ENCODE measurements at places on chromosomes 13 and 19. TPM values are rescaled to one million over a fixed set of nuclear protein-coding genes. Genes with fewer than 3 reads are reported as not detected.

HIF3A gene
- total RNA-seq, result 42.8 TPM

GRCh38 chr13:50106559-50106958 lies 91.3 kb downstream of the KCNRG start:
- no peaks in the 10 kb centered on the region for H3K4me1 ChIP-seq
- no peaks in the 10 kb centered on the region for H3K36me3 ChIP-seq
- H3K27ac ChIP-seq, result no peak overlapping the region
- no peak for DNase-seq
- no peak overlapping the region for H3K4me3 ChIP-seq

APBA3 gene
- total RNA-seq, result 63.8 TPM

DNA sequence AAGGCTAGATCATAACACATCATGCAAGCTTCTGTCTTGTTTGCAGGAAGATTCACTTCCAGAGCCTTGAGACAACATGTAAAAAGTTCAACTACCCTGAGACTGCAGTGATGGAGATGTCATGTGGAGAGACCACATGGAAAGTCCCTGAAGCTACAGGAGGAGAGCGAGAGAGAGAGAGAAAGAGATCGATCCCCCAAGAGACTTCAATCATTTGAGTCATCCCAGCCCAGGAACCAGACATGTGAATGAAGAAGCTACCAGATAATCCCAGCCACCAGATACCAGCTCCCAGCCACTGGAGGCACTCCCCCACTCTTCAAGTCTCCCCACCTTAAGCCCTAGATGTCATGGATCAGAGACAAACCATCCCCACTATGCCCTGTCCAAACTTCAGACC lies 10.7 kb upstream of the EVI5L start:
- no peak overlapping the region for H3K4me3 ChIP-seq
- H3K36me3 ChIP-seq, result no peaks in the 10 kb centered on the region
- no peaks in the 10 kb centered on the region for H3K4me1 ChIP-seq
- H3K27ac ChIP-seq, result no peak overlapping the region

SYCN gene
- total RNA-seq, result not detected

DNA sequence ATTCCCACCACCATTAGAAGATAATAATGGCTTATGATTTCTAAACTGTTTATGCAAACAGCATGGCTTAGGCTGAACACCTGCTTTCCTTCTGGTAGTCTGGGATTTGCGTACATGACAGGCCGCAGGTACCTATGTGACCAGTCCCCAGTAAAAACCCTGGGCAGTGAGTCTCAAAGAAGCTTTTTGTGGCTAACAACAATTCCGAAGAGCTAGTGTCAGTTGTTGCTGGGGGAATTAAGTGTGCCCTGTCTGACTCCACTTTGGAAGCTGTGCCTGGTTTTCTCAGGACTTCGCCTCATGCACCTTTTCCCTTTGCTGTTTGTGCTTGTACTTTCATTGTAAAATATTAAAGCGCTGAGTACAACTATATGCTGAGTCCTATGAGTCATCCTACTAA lies 250.2 kb upstream of the MIR17HG start:
- H3K27ac ChIP-seq, result no peak overlapping the region
- H3K27me3 ChIP-seq, result no peaks in the 10 kb centered on the region
- H3K36me3 ChIP-seq, result no peaks in the 10 kb centered on the region

PNMA8A gene
- 17.0 TPM for total RNA-seq

LILRB1 gene
- 1.2 TPM for total RNA-seq

DNA sequence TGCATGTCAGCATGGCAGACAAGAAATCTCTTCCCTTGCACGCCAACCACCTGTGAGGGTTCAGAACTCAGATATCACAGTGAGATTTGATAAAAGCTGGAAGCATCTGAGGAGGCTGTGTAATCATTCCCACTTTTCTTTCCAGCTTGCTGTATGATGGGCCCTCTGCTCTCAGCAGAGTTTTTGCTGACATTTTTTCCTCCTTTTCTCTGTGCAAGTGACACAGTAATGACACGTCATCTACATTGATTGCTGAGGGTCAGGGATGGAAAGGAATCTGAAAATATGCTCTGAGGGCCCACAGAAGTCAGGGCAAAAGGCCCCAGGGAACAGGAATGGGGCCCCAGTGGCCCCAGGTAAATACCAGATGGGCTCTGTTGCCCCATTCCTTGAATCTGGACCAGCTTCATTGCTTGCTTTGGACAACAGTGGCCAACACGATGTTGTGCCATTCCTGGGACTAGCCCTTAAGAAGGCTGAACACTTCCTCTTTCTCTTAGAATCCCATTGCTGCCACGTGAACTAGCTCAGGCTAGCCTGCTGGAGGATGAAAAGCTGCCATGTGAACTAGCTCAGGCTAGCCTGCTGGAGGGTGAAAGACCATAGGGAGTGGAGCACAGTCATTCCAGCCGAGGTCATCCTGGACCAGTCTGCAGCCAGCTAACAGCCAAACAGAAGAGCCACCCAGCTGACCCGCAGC lies 68.2 kb downstream of the CACNA1A start:
- H3K4me1 ChIP-seq, result no peaks in the 10 kb centered on the region
- H3K36me3 ChIP-seq, result no peaks in the 10 kb centered on the region
- peaks cover 4% of the 10 kb centered on the region for H3K27me3 ChIP-seq
- H3K4me3 ChIP-seq, result no peak overlapping the region
- no peak overlapping the region for H3K27ac ChIP-seq

DNA sequence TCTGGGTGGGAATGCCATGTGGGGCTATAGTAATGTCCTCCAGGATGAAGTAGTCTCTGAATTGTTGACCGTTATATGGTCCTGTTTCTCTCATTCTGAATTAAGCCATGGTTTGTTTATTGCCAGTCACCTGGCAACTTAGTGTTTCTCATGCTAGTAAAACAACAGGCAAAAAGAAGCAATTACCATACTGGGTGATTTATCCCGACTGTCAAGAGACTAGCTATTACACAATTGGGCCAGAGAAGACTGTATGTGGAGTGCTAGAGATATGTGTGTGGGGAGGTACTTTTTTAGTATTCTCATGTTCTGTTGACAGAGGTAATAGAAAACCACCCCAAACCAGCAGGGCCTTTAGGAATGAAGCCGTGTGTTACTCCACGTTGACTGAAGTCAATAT lies 258.2 kb downstream of the TDRD3 start:
- no peaks in the 10 kb centered on the region for H3K4me1 ChIP-seq
- H3K36me3 ChIP-seq, result no peaks in the 10 kb centered on the region
- no peak overlapping the region for H3K4me3 ChIP-seq
- DNase-seq, result no peak
- no peak overlapping the region for H3K27ac ChIP-seq

- no peak overlapping the region for H3K27ac ChIP-seq
- no peak for DNase-seq
- H3K36me3 ChIP-seq, result no peaks in the 10 kb centered on the region
- no peak overlapping the region for H3K4me3 ChIP-seq
These were observed 1651.9 kb upstream of the MIR17HG start for GRCh38 chr13:89695343-89696257.

TMIGD2 gene
- total RNA-seq, result not detected

Measured in prostate gland (tissue), 2 donors.